Right ventricle myocardium superior (tissue), 1 donor: ENCODE measurements at places on chromosomes 16 and 17. TPM values are rescaled to one million over a fixed set of nuclear protein-coding genes. Genes with fewer than 3 reads are reported as not detected.

DNA sequence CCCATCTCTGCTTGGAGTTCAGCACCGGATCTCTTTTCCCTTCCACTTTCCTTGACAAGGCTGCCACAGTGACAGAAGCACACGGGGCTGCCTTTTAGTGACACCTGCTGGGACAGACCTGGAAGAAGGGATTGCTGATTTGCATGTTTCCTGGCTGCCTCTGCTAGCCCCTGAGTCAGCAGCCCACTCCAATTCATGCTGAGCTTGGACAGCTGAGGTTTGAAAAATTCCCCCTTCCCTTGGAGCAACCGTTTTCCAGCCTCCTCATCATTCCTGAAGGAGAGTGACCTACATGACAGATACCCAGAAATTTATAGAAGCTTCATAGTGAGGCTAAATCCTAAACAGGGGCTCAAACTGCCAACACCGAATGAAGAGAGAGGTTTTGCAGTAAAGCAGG lies 18.8 kb upstream of the RBL2 start:
- DNase-seq = no peak

DNA sequence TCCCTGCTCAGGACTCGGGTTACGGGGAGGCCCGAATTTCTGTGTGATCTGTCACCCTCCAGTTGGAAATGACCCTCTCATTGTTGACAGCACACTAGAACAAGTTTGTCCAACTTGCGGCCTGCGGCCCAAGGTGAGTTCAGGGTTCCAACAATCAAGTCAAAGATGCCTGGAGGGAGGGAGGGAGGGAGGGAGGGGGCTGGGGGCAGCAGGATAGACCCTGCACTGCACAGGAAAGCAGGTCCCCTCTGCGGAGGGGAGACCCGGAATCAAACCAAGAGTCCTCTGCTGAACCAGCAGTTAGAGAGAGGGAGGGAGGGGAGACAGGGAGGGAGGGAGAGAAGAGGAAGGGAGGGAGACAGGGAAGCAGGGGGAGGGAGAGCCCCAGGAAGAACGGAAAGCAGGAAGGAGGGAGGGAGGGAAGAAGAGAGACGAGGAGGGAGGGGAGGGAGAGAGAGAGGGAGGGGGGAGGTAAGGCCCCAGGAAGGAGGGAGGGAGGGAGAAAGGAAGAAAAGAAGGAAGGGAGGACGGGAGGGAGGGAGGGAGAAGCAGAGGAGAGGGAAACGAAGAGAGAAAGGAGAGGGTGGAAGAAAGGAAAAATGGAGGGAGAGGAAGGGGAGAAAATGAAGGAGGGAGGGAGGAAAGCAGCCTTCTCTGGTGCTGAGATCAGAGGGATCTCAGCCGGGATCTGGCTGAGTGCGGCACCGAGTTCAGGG lies 96.7 kb upstream of the CDH5 start:
- no peak for DNase-seq

- no peak for DNase-seq
Observed at GRCh38 chr17:38613981-38614779, 8.4 kb upstream of the SRCIN1 start.

- DNase-seq = no peak
Observed at GRCh38 chr17:63405741-63406261, 40.3 kb downstream of the CYB561 start.

- no peak for DNase-seq
Observed at GRCh38 chr16:20393801-20394577, 10.5 kb downstream of the PDILT start.

- no peak for DNase-seq
Observed at GRCh38 chr16:46948548-46949166, 24.8 kb downstream of the DNAJA2 start.

DNA sequence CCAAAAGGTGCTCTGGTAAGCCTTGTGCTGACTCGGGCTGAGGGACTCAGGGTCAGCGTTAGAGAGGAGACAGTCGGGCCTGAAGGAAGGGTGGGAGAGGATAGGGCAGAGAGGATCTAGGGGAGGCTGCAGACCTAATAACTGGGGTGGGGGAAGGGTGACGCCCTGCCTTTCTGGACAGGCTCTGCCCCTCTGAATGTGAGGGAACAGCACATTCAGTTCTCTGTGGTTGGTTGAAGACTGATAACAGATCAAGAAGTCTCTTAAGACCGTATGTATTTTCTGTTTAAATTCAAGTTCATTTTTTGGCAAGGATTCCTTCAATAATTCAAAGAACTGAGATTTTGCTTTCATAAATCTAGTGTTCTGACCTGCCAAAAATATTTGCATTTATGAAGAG lies 56.2 kb upstream of the TEKT3 start:
- no peak for DNase-seq

DNA sequence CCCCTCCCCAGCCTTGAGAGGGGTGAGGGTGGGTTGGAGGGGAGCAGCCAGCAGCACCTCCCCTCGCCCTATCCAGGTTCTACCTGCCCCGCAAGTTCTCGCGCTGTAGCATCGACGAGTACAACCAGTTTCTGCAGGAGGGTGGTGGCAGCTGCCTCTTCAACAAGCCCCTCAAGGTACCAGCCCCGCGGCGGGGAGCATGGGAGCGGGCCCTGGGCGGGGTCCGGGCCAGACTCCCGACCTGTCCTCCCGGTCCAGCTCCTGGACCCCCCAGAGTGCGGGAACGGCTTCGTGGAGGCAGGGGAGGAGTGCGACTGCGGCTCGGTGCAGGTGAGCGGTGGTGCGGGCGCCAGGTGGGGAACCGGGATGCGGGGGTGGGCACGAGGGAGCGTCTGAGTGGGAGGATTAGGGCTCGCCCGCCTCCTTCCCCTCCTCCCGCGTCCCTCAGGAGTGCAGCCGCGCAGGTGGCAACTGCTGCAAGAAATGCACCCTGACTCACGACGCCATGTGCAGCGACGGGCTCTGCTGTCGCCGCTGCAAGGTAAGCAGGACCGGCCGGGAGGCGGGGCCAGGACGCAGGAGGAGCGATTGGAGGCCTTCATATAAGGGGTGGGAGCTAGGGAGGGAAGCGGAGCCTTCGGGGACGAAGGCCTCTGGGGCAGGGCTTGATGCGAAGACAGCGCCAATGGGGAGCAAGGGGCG lies 16.5 kb downstream of the ADAM11 start:
- peak; percentile 98 for DNase-seq

DNA sequence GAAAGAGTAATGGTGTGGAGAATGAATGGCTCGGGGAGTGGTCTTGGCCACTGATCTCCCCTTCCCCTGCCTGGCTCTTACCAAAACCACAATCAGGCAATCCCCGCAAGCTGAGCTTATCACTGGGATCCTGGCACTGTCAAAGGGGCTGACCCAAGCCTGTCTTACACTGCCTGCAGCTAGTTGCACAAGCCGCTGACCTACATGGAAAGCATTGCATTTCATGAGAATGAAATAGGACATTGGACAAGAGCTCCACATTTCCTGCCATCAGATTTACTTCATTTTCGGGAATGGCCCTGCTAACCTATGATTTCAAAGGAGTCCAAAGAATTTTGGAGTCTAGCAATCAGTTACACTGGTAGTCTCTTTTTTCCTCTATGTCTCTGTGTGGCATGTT lies 146.4 kb downstream of the PCTP start:
- DNase-seq = peak; percentile 58

DNA sequence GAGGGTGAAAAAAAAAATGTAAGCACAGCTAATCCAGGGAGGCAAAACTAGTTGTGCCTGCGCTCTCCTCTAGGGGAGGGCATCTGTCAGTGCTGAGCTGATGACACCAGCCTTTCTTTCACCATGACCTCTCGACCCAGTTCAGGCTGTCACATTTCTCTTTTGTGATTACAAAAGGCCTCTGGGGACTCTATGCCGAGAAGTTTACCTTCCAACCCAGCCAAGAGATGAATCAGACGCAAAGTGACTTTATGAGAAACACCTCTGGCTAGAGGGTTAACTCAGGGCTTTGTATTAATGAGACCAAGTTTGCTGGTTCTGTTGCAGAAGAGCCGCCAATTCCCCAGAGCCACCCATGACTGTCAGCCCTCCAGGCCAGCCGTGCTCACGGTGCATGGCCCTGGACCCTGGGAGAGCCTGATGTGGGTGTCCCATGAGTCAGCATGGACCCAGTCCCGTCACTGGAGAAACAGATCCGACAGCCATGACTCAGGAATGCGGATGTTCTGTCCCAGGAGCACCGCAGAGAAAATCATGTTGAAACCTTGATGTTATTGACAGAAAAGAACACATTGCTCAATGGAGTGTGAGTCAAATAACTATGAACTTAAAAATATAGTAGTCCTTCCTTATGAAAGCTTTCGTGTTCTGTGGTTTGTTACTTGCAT lies 437.2 kb downstream of the HS3ST3B1 start:
- DNase-seq = peak; percentile 61

DNA sequence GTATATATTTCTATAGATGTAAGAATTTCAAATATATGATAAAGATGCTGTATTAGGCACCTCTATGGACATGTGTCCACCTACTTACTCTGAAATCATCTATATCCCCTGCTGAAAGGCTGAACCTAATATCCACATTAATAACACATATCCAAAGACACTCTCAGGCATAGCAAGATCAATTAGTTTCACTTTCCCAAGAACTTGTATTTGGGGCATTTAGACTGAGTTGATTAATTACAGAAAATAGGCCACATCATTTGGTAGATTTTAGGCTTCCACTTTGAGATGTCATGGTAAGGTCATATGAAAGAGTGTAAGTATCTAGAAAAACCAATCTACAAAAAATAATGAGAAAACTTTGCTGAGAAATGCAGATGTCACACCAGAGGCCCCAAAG lies 45.1 kb downstream of the BRIP1 start:
- DNase-seq = no peak

GRCh38 chr17:59440757-59441463 lies 109.5 kb downstream of the YPEL2 start:
- peak; percentile 89 for DNase-seq

GRCh38 chr16:81821436-81822128 lies 42.5 kb downstream of the PLCG2 start:
- DNase-seq = no peak

- DNase-seq = no peak
Observed at GRCh38 chr17:77919276-77919675, 39.2 kb upstream of the TNRC6C start.

DNA sequence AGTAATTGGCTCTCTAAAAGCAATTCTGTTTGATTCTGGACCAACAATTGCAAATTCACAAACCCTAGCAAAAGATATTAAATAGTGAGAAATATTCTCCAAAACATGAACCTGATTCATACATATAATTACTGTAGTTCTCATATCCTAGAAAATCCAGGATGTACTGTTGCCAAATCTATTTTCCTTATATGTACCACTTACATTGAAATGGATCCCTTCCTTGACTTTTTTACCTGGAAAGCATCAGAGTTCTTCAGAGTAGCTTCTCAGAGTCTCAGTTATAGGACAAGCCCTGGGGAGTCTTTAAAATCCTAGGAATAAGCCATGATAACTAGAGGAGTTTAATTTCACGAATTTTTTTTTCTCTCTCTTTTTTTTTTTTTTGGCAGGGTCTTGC lies 16.7 kb downstream of the TMEM92 start:
- DNase-seq = no peak

GRCh38 chr17:77772461-77772897 lies 186.0 kb upstream of the TNRC6C start:
- peak; percentile 76 for DNase-seq

- DNase-seq = peak; percentile 68
Observed at GRCh38 chr16:27867122-27868110, 196.1 kb downstream of the GSG1L start.

GRCh38 chr16:24452724-24453123 lies 86.6 kb upstream of the RBBP6 start:
- DNase-seq = no peak

DNA sequence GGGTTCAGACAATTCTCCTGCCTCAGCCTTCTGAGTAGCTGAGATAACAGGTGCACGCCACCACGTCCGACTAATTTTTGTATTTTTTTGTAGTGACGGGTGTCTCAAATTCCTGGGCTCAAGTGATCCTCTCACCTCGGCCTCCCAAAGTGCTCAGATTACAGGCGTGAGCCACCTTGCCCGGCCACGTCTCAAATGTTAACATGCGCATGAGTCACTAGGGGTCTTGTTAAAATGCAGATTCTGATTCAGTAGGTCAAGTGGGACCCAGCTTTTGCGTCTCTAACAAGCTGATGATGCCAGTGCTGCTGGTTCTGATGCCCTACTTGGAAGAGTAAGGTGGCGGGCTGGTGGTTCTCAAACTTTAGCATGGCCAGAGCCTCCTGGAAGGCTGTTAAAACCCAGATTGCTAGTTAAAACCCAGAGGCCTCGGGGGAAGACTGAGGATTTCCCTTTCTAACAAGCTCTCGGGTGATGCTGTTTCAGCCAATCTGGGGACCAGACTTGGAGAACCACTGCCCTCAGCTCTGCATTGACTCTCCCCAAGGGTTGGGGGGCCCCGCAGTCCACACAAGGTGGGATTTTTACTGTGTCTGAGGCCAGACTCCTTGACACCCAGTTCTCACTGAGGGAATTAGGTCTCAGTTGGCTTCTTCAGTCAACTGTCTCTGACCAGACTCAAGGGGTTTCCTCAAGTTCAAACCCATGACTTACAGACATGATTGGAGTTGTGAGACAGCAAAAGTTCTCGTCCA lies 17.9 kb downstream of the SCNN1B start:
- DNase-seq = no peak

DNA sequence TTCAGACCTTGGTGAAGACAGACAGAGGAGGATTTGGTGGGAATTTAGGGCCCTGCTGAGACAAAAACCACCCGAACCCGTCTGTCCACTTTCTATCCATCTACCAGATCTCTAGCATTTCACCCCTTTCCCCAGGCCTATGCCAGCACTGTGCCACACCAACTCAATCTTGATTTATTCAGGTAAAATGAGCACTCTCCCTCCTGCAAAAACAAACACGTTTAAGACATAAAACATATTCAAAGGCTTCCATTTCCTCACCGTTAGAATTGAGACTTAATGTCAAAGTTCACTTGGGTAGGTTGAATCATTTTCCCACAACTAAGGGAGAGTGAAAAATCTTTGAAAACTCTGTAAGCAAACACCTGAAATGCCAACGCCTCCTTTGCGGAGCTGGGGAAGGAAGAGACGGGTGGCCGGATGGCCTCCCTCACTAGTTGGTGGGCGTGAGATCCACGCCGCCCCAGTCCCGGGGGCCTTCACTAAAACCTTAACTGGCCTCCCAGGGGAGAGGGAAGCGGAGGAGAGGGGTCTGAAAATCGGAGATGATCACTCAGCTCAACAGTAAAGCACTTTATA lies 862 bp downstream of the DCAKD start:
- DNase-seq = no peak

DNA sequence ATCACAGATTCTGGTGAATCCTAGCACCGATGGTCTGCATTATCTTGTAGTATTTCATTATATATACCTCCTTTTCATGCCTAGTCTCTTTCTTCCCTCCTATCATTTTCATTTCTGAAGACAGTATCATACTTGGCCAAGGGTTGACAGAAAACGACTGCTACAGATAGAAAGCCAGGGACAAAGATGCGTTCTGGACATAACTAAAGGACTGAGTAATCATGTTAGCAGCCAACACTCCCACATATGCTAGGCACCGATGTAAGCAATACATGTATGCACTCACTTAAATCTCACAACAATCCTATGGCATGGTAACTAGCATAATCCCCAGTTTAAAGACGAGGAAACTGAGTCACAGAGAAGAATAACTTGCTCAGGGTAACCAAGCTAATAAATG lies 22.9 kb downstream of the RDM1 start:
- DNase-seq = no peak

- no peak for DNase-seq
Observed at GRCh38 chr16:28505489-28506137, 1.0 kb downstream of the IL27 start.

The BCL7C gene
- total RNA-seq = 28.8 TPM

The SDK2 gene
- total RNA-seq = 1.0 TPM

The VWA3A gene
- total RNA-seq = 1.3 TPM

The MYH2 gene
- total RNA-seq = not detected

The TMC7 gene
- total RNA-seq = 0.67 TPM

The TNFRSF17 gene
- total RNA-seq = not detected

The USP10 gene
- 70.6 TPM for total RNA-seq

The ABCA8 gene
- 52.9 TPM for total RNA-seq
